Vein endothelial cell (primary cell): ENCODE measurements at places on chromosomes 13 and 19. TPM values are rescaled to one million over a fixed set of nuclear protein-coding genes. Genes with fewer than 3 reads are reported as not detected.

KIR2DL4 gene
- total RNA-seq: not detected in 2 replicates

OR4F17 gene
- not detected in 2 replicates for total RNA-seq

CEBPA gene
- 0.19 and 0.33 TPM in 2 replicates for total RNA-seq

POU2F2 gene
- 1.3 and 1.5 TPM in 2 replicates for total RNA-seq
